B cell (primary cell): ENCODE measurements at places on chromosomes 5 and 9. TPM values are rescaled to one million over a fixed set of nuclear protein-coding genes. Genes with fewer than 3 reads are reported as not detected.

GRCh38 chr5:122656160-122656559 lies 118.7 kb upstream of the SNX2 start:
- no peak overlapping the region for H3K4me3 ChIP-seq
- no peaks in the 10 kb centered on the region for H3K36me3 ChIP-seq
- peaks cover 9% of the 10 kb centered on the region for H3K4me1 ChIP-seq
- no peaks in the 10 kb centered on the region for H3K27me3 ChIP-seq
- no peak for DNase-seq

DNA sequence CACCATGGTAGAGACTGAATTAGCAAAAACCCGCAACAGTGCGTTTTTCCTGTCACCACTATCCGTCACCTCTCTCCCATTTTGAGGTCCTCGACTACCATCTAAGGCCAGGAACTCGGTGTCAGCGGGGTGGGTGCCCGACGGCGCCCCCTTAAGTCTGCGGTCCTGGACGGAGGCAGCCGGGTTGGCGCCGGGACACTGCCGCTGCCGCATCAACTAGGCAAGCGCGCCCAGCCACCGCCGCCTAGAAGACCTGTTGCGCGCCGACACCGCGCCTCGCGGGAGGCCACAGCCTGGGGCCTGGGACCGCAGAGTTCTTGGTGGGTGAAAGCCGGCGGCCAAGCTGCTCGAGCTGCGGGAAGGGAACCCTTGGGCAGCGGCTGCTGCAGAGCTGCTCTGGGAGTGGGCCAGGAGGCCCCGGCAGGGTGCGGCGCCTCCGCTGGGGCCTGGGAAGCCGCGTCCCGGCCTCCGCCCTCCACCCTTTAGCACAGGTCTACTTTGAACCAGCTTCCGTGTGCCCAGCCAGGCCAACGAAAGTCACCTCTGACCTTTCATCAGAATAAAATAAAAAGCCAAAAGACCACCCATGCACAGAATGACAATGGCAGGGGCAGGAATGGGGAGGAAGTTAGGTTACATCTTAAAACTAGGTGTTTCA lies 3.5 kb downstream of the FOXB2 start:
- H3K4me3 ChIP-seq: no peak overlapping the region
- H3K36me3 ChIP-seq: no peaks in the 10 kb centered on the region
- peaks cover 27% of the 10 kb centered on the region for H3K4me1 ChIP-seq
- H3K27ac ChIP-seq: no peak overlapping the region
- H3K27me3 ChIP-seq: peaks cover 56% of the 10 kb centered on the region

GRXCR2 gene
- total RNA-seq: not detected in 2 replicates

IL13 gene
- 0.42 TPM in 1 of 2 replicates, not detected in the other for total RNA-seq

CD72 gene
- total RNA-seq: 94.6 and 110 TPM in 2 replicates
